ENCODE measurements at places on chromosomes 4 and X. TPM values are rescaled to one million over a fixed set of nuclear protein-coding genes. Genes with fewer than 3 reads are reported as not detected.

- no peak overlapping the region for H3K4me3 ChIP-seq
- no peak for DNase-seq
- H3K27ac ChIP-seq: no peak overlapping the region
- H3K27me3 ChIP-seq: no peaks in the 10 kb centered on the region
- H3K36me3 ChIP-seq: no peaks in the 10 kb centered on the region
Observed at GRCh38 chr4:176548571-176548970, 228.8 kb downstream of the SPCS3 start.

GRCh38 chr4:105707782-105708180, 708 bp downstream of the INTS12 start:
- H3K4me3 ChIP-seq: peak overlapping the region; percentile 88
- DNase-seq: no peak
- no peaks in the 10 kb centered on the region for H3K27me3 ChIP-seq
- H3K4me1 ChIP-seq: peaks cover 17% of the 10 kb centered on the region
- H3K36me3 ChIP-seq: no peaks in the 10 kb centered on the region

PDGFC gene
- polyA plus RNA-seq: 35.5 TPM

PABPC5 gene
- polyA plus RNA-seq: 2.8 TPM

PPAT gene
- 8.0 TPM for polyA plus RNA-seq

DNA sequence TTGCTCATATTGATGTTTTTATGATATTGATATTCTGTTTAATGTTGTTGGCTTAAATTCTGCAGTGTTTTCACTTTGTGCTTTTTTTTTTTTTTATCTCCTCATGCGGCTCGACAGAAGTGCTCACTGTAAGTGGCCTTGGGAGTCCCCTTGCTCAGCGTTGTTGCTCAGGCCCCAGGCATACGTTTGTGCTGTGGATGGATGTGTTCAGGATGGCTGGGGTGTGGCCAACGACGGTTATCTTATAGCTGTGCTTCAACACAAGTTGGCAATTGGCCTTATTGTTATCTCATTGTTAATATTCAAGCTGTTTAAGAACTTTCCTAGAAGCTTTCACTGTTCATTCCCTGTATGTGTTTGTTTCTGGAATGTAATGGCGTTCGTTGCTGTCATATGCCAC, 36.4 kb upstream of the CLCN4 start:
- H3K4me1 ChIP-seq: no peaks in the 10 kb centered on the region
- H3K27ac ChIP-seq: no peak overlapping the region
- H3K36me3 ChIP-seq: no peaks in the 10 kb centered on the region
- no peaks in the 10 kb centered on the region for H3K27me3 ChIP-seq
- no peak for DNase-seq
- H3K4me3 ChIP-seq: no peak overlapping the region

DNA sequence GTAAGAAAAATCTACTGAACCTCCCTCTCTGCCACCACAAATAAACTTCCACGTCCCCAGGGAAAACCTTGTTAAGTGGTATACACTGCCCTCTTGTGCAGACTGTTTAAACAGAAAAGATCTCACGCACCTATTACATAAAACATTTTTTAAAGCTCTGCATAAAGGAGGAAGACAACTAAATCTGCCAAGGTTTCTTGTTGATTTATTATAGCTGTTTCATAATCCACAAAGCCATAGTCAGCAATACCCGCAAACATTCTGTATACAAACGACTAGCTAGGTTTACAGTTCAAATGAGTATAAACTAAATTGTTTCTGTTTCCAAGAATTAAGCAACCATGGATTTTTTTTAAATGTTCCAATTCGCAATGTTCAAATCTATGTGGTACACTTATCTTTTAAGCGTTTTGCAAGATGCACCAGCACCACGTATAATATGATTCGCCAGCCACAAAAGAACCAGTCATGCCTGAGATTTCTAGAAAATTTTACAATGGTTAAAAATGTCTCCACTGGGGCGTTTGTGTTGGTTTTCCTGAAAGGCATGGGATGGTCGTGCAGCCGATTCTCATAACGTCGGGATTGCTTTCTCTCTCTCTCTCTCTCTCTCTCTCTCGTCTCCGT, 164.6 kb downstream of the PRKX start:
- H3K4me3 ChIP-seq: no peak overlapping the region
- peak overlapping the region; percentile 20 for H3K27ac ChIP-seq
- no peaks in the 10 kb centered on the region for H3K4me1 ChIP-seq
- peak; percentile 73 for DNase-seq
- no peaks in the 10 kb centered on the region for H3K36me3 ChIP-seq

POLN gene
- 3.0 TPM for polyA plus RNA-seq

TSPAN7 gene
- 23.2 TPM for polyA plus RNA-seq

- DNase-seq: no peak
- H3K36me3 ChIP-seq: no peaks in the 10 kb centered on the region
- peaks cover 4% of the 10 kb centered on the region for H3K4me1 ChIP-seq
- H3K4me3 ChIP-seq: no peak overlapping the region
- no peaks in the 10 kb centered on the region for H3K27me3 ChIP-seq
Observed at GRCh38 chr4:105979506-105979905, 84.2 kb downstream of the NPNT start.

KIAA0232 gene
- 11.3 TPM for polyA plus RNA-seq

NPY2R gene
- 0.95 TPM for polyA plus RNA-seq

DNA sequence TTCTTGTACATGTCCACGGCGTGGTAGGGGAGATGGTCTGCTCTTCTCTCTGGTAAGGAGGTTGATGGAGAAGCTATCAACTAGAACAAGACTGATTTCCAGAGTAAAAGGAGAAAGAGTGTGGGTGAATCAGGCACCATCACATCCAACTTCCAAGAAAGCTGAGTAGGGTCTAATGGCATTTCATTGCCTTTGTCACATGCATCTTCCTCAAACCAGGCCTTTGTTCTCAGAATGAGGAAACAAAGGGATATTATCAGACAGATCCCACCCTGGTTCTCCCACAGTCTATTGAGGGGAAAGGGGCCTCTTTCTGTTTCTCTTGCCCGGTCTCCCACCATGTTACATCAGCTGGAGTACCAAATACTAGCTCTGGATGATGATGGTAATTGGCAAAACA, 160.2 kb upstream of the RBPJ start:
- no peak overlapping the region for H3K27ac ChIP-seq
- no peak for DNase-seq
- H3K36me3 ChIP-seq: no peaks in the 10 kb centered on the region
- H3K4me1 ChIP-seq: no peaks in the 10 kb centered on the region

TBC1D9 gene
- 10.0 TPM for polyA plus RNA-seq

DNA sequence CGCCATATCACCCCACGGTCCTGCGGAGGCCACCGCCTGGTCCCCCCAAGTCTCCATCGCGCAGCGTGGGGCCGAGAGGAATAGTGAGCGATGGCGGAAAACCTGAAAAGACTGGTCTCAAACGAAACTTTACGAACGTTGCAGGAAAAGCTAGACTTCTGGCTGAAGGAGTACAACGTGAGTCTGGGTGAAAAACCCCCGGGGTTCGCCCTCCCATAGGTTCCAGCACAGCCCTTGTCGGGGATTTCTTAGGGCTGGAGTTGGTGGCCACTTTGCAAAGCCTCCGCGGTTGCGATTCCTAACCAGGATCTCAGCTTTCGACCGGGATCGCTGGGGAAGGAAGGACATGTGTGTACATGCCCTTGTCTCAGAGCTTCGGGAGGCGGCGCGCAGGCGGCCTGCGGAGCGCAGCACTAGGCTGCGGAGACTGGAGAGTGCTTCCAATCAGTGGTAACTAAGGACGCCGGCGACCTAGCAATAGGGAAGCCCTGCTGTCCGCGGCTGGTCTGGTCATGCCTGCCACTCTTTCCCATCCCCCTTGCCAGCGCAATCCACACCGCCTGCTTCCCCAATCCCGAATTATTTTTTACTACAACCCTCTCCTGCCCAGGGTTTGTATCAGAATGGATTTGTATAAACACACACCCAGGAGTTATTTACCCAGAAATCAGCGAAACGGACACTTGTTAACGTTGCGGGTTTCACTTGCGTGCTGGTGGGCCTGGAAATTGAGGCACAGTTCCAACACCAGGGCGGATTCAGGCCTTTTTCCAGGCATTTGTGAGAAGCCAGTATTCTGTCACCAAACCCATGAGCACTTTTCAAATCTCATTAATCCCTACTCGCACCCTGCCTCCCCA, 741 bp downstream of the SPATA18 start:
- peak overlapping the region; percentile 86 for H3K4me3 ChIP-seq
- H3K4me1 ChIP-seq: peaks cover 7% of the 10 kb centered on the region
- DNase-seq: peak; percentile 90
- no peaks in the 10 kb centered on the region for H3K36me3 ChIP-seq
- peaks cover 2% of the 10 kb centered on the region for H3K27me3 ChIP-seq
- peak overlapping the region; percentile 81 for H3K27ac ChIP-seq

- no peaks in the 10 kb centered on the region for H3K27me3 ChIP-seq
- no peak for DNase-seq
- H3K36me3 ChIP-seq: no peaks in the 10 kb centered on the region
- H3K27ac ChIP-seq: peak overlapping the region; percentile 19
- no peak overlapping the region for H3K4me3 ChIP-seq
Observed at GRCh38 chrX:38940547-38940946, 139.3 kb downstream of the MID1IP1 start.

DNA sequence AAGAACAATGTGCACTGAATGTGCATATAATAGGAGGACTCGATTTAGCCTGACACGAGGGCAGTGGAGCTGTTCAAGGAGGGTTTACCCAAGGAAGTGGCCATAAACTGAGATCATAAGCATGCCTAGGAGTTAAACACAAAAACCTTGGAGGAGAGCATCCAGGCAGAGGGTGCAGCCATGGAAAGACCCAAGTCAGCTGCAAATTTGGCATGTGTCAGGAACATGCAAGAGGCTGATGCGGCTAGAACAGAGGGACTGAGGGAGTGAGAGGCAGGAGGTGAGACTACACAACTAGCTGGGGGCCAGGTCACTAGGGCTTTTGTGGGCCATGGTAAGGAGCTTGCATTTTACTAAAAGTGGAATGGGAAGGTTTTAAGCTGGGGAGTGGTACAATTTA, 55.6 kb downstream of the PRPS1 start:
- H3K4me1 ChIP-seq: peaks cover 36% of the 10 kb centered on the region
- no peak for DNase-seq
- H3K27me3 ChIP-seq: no peaks in the 10 kb centered on the region
- H3K36me3 ChIP-seq: no peaks in the 10 kb centered on the region
- H3K4me3 ChIP-seq: no peak overlapping the region

DNA sequence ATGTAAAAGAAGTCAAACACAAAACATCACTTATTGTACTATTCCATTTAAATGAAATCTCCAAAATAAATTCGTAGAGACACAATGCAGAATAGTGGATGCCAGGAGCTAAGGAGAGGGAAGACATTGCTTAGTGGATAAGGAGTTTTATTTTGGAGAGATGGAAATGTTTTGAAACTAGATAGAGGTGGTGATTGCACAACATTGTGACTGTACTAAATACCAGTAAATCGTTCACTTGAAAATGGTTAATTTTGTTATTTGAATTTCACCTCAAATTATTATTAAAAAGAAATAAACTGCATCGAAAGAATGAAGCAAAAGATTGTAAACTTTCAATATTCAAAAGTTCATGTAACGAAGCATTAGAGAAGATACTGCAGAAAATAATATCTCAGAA, 9.7 kb upstream of the ACSL4 start:
- no peaks in the 10 kb centered on the region for H3K4me1 ChIP-seq
- no peaks in the 10 kb centered on the region for H3K27me3 ChIP-seq
- no peaks in the 10 kb centered on the region for H3K36me3 ChIP-seq
- DNase-seq: no peak

- no peaks in the 10 kb centered on the region for H3K36me3 ChIP-seq
- no peaks in the 10 kb centered on the region for H3K4me1 ChIP-seq
- no peak for DNase-seq
- no peak overlapping the region for H3K27ac ChIP-seq
Observed at GRCh38 chr4:145148980-145149379, 31.4 kb downstream of the OTUD4 start.

DNA sequence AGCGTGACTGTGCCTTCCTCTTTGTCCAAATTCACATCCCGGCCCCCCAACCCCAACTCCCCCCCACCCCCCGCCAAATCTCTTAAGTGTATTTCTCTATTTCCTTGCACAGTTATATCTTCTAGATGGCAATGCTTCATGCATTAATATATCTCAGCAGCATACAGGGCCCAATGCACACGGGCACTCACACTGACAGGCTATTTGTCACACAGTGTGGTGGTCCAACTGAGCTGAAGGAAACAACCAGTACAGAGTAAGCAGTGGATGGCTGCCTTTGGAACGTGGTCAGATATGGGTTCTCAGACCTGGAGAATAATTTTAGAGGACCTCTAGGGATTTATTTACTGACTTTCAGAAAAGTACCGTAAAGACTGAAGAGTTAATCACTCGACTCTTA, 681 bp downstream of the EXOC1 start:
- H3K4me1 ChIP-seq: peaks cover 7% of the 10 kb centered on the region
- DNase-seq: peak; percentile 7
- H3K4me3 ChIP-seq: peak overlapping the region; percentile 67
- H3K27ac ChIP-seq: peak overlapping the region; percentile 81
- no peaks in the 10 kb centered on the region for H3K27me3 ChIP-seq

GRCh38 chr4:8157944-8158709, 486 bp downstream of the ABLIM2 start:
- H3K4me1 ChIP-seq: no peaks in the 10 kb centered on the region
- peaks cover 16% of the 10 kb centered on the region for H3K27me3 ChIP-seq
- no peak for DNase-seq
- H3K4me3 ChIP-seq: peak overlapping the region; percentile 24

- H3K27ac ChIP-seq: no peak overlapping the region
- H3K4me1 ChIP-seq: no peaks in the 10 kb centered on the region
- no peaks in the 10 kb centered on the region for H3K36me3 ChIP-seq
- H3K27me3 ChIP-seq: no peaks in the 10 kb centered on the region
- H3K4me3 ChIP-seq: no peak overlapping the region
Observed at GRCh38 chrX:39710776-39711175, 387.0 kb downstream of the BCOR start.

TMPRSS11E gene
- polyA plus RNA-seq: 1.7 TPM

DNA sequence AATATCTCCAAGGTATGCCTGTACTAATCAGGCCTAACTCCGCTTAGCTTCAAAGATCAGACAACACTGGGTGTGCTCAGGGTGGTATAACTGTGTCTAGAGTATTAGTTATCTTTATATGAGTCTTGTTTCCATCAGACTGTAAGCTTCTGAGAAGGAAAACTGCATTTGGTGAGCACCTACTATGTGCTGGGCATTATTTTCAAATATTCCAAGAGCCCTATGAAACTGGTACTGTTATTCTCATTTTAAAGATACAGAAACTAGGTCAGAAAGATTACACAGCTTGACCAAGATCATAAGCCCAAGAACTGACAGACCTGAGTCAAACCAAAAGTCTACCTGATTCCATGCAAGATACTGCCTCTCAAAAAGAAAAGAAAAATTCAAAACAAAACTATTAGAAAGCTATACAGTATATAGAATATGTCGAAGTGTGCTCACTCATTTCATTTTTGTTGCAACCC, 44.4 kb downstream of the LRBA start:
- H3K4me1 ChIP-seq: peaks cover 9% of the 10 kb centered on the region
- H3K27me3 ChIP-seq: no peaks in the 10 kb centered on the region
- H3K27ac ChIP-seq: no peak overlapping the region
- H3K4me3 ChIP-seq: no peak overlapping the region

PFKFB1 gene
- polyA plus RNA-seq: 1.4 TPM

JAKMIP1 gene
- not detected for polyA plus RNA-seq

GRCh38 chrX:117327373-117327772, 789.2 kb downstream of the KLHL13 start:
- no peaks in the 10 kb centered on the region for H3K36me3 ChIP-seq
- no peak for DNase-seq
- H3K27ac ChIP-seq: no peak overlapping the region
- H3K27me3 ChIP-seq: no peaks in the 10 kb centered on the region
- no peak overlapping the region for H3K4me3 ChIP-seq

Measured in hepatocyte (in vitro differentiated cells).